Calu3 (cell line): ENCODE measurements at places on chromosomes 2 and 18.

DNA sequence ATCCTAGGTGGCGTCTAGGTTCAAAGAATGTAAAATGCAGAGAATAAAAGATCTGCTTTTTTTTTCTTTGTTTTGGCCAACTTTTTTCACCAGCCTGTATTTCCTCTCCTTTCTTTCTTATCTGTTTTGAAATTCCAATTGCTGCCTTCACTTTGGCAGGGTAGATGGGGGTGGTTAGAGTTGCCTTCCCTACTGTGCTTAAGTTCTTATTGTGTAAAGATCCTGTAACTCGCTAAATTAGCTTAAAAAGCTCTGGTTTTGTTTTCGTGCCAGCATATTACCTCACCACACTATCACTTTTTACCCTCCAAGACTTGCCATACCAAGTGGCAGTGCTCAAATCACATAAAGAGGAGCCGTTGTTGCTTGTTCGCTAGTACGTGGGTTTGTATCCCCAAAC is 921.7 kb downstream of the DPP10 start:
- DNase-seq: no peak

- DNase-seq: no peak
Observed at GRCh38 chr2:120605231-120605935, 130.3 kb upstream of the GLI2 start.

GRCh38 chr2:69718338-69718965 is 23.5 kb upstream of the ANXA4 start:
- no peak for DNase-seq

GRCh38 chr2:212423089-212423488 is 115.5 kb downstream of the ERBB4 start:
- DNase-seq: no peak

DNA sequence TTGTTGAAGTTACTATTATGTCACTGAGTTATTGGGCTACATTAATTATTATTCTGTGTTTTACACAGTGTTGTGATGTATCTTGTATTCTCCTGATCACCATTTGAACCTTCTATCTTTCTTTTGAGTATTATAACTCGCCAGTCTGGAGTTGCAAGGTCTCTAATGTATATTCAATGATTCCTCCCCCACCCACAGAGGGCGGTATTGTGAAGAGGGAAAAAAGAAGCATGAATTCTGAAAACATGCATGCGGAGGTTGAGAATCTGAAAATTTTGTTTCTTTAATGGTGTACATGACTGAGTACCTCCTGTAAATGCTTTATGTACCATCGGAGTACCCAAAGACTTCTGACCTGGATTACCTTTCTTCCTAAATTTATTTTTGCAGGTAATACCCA is 266.6 kb downstream of the NR4A2 start:
- DNase-seq: peak; percentile 58

DNA sequence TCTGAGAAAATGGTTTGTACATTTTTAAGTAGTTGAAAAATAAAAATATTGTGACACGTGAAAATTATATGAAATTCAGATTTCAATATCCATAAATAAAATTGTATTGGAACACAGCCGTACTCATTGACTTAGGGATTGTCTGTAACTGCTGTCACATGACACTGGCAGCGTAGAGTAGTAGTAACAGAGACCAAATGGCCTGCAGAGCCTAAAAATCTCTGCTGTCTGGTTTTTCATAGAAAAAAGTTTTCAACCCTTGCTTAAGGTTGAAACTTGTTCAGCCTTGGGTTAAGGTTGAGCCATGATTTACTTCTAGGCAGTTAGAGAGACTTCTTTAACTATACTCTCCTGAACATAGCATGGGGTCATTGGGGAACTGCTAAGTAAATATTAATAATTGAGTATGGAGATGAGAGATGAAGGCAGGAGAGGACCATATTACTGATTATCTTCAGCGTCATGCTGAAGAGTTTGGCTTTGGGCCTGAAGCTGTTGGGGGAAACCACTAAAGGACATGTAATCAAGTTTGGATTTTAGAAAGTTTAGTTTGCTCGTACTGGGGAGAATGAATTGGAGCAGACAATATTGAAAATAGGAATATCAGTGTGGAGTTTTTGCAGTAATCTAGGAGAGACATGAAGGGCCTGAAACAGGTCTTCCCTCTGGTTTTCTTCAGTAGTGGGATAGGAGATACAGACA is 16.2 kb downstream of the EML4 start:
- DNase-seq: no peak
